ENCODE measurements at places on chromosomes 5 and 9.
A peak's percentile ranks its signal among the peaks of the same experiment; 100 is the strongest.

DNA sequence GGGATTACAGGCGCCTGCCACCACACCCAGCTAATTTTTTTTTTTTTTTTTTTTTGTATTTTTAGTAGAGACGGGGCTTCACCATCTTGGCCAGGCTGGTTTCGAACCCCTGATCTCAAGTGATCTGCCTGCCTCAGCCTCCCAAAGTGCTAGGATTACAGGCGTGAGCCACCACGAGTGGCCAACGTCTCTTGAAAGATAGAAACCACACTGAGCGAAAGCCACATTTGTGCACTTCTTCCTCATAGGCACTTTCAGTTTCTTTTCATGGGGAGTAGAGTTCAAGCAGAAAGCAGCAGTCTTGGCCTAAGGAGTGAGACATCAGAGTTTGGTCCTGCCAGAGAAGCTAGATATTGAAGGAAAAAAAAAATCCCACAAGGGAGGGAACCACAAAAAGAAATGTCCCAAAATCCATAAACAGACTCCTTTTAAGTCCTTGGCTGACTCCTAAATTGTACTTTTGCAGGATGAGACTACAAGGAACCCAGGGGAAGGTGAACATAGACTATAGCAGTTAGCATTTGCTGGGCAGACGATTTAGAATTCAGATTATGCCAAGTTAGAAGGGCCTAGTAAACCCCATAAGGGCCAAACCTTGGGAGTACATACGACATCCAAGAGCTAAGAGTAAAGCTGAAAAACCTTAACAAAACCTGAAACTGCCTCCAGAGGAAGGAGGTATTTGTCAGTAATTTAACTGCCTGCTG is 43.9 kb upstream of the GLIPR2 start:
- peak; percentile 6 for DNase-seq

- DNase-seq = no peak
Measured at GRCh38 chr9:99182356-99182755, 39.4 kb downstream of the ALG2 start.

DNA sequence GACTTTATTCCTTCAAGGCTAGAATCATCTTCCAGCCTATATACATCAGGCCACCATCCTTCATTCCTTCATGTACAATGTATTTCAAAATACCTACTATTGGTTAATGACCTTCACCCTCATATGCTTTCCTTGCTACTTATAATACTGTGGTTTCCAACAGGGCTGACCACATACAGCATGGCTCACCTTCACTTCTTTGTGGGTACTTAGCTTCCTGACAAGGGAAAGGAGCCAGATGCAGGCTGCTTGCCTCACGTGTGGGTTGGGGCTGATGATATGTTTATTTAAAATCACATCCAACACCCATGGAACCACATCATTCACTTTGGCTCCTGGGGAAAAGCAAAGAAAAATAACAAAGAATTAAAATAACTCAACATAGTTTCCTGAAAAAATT is 63.9 kb upstream of the OR2K2 start:
- DNase-seq = no peak

DNA sequence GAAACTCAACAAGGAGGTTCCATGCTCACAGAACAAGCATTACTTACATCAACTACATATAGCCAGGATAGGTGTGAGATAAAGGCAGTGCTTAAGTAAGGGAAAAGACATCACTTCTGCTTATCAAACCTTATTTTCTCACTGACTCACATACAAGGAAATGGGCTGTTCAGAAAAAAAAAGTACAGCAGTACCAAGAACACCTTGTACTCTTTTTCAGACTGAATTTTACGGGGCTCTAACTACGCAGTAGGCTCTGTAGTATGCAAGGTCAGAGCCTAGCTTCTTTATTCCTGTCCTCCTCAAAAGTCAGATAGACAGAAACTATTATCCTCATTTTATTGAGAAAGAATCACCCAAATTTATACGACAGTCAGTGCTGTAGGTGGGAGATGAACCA is 5.8 kb downstream of the PSMB7 start:
- DNase-seq = no peak

DNA sequence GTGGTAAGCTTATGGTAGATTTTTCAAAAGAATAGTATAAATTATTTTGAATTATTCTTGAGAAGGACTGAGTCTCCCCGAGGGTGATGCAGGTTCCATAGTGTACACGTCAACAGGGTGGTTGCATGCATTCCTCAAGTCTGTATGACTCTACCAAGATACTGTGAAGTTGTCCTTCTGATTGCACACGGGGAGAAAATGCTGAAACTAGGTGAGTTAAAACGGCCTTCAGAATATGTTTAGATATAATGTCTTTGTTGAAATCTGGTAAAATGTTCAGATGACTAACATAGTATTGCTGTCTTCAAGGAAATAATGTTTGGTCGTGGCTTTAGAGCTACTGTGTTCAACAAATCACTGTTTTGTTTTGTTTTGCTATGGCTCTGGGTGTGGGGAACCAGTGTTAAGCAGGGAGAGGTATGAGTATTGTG is 22.4 kb upstream of the TNFAIP8 start:
- DNase-seq = no peak

DNA sequence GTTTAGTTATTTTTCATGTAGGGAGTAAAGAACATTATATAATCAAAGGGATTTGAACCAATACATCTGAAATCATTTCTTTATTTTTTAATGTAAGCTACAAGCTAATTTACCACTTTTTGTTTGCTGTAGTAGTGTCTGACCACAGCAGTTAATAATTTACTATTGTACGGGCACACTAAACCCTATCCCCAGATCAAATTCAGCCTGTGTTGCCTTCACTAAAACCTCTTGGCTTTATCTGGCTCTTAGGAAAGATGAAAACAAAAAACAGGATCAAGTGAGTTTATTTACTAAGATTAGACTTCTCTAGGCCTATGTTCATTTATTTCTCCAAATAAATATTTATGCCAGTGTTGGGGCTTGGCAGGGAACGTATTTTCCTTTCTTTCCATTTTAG is 384.1 kb downstream of the EBF1 start:
- DNase-seq = no peak

DNA sequence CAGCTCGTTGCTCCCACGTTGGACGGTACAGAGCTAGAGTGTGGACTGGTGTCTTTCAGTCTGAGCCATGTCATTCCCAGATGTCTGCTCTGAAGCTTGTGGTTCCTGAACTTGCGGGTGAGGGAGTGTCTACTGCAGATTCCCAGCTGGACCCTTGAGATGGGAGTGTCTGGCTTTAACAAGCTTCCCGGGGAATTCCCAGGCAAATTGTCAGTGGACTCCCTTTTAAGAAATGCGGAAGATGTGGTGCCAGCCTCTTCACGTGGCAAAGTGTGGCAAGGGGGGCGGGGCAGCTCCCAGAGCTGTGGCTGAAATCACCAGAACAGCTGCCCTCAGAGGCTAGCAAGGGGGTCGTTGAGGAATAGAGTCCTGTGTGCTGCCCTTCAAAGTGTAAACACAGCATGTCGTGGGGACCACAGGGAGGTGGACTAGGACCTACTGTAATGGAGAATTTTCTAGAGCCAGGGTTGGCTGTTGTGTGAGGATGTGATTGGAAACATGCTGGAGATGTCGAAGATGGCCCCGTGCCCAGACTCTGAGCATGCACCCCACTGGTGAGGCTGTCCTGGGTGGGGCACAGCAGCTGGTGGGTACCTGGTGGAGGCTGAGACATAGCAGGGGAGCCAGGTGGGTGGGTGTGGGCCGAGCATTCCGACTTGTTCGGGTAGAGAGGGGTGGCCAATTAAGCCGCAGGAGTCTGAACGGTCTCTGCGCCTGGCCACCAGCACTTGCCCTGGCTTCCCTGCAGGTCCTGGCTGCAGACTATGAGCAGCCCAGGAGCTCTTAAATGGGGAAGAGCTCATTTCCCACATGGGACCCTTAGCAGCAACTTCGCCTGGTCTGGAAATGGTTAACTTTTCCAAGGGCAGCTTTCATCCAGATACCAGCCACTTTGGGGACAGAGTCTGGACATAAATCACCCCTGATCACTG is 37.4 kb downstream of the PRRX2 start:
- DNase-seq = no peak
